ENCODE measurements at places on chromosomes 2 and 18. TPM values are rescaled to one million over a fixed set of nuclear protein-coding genes. Genes with fewer than 3 reads are reported as not detected.

Gene CYP27C1
- not detected for total RNA-seq

Gene ITGAV
- total RNA-seq, result 448 TPM

Gene AQP12B
- total RNA-seq, result not detected

Gene IL37
- not detected for total RNA-seq

Gene SERPINB11
- total RNA-seq, result not detected

Gene SLC23A3
- total RNA-seq, result 0.89 TPM

Gene ZSWIM2
- not detected for total RNA-seq

Gene FBXO36
- 2.6 TPM for total RNA-seq

Gene GPR45
- total RNA-seq, result not detected

Gene RTP5
- total RNA-seq, result not detected

Gene RALB
- total RNA-seq, result 58.5 TPM

Gene C2orf80
- not detected for total RNA-seq

Gene PLGLB1
- 0.83 TPM for total RNA-seq

Gene AQP4
- not detected for total RNA-seq

Gene SAG
- total RNA-seq, result not detected

Gene SLC11A1
- total RNA-seq, result 0.30 TPM

Gene MEP1B
- not detected for total RNA-seq

Gene CAMKMT
- 8.6 TPM for total RNA-seq

Gene CTLA4
- not detected for total RNA-seq

Gene DCDC2C
- total RNA-seq, result not detected

Gene COBLL1
- 26.9 TPM for total RNA-seq

Gene PLEK
- under 0.01 TPM for total RNA-seq

Gene CDK5R2
- total RNA-seq, result 0.05 TPM

Gene NT5C1B
- total RNA-seq, result not detected

Gene EGR4
- not detected for total RNA-seq

Gene PDE11A
- 0.30 TPM for total RNA-seq

Gene AFF3
- 3.8 TPM for total RNA-seq

Gene TMEM198
- total RNA-seq, result 0.88 TPM

Gene SCYGR1
- not detected for total RNA-seq

Gene TDRD15
- not detected for total RNA-seq
